ENCODE measurements at places on chromosomes 11 and 22.
A peak's percentile ranks its signal among the peaks of the same experiment; 100 is the strongest.

DNA sequence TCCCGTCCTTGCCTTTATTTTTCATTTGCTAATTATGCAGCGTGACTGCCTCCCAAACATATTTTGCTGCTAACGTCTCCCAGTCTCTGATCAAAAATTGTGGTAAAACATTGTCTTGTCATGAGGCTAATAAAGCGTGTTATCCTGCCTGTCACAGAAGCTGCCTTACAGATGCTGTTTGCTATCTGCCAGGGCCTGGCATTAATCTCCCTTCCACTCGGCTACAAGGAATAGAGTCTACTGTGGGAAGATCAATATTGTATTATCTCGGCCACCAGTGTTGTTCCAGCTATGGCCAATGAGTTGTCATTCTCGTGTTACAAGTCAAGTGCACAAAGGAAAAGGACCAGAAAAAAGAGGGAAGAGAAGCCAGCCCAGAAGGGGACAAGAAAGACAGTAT, 100.3 kb downstream of the SEZ6L start:
- DNase-seq, result no peak

DNA sequence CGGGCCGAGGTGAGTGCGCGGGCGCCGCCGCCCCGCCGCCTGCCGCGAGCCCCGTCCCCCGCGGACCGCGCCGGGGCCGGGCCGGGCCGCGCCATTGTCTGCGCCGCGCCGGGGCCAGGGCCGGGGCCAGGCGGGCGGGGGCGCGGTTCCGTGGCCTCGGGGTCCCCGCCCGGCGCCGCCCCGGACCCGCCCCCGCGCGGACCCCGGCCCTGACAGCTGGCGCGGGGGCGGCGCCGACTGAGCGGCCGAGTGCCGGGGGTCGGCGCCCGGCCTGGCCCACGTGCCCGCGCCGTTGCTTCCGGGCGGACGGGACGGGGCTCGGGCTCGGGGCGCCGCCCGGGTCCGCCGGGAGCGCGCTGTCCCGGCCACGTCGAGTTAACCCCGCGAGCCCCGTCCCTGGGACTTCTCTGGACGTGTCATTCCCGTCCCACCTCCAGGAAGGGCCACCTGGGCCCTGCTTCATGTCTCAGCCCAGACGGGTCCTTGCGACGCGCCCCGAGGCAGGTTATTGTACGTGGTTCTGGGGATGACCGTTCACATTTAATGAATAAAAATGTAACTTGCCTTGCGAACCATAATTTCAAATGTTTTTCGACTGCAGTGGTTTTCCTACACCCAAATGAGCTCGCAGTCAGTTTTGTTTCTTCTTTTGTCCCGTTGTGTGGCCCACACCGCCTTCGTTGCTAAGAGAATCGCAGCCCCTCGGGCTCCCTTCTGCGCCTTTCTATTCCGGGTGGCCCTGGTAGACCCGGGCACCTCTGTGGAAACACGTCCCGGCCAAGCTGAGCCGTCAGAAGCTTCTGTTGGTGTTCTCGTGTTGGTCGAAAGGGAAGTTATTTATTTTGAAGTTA, 562 bp downstream of the ZBED4 start:
- DNase-seq, result peak; percentile 34

DNA sequence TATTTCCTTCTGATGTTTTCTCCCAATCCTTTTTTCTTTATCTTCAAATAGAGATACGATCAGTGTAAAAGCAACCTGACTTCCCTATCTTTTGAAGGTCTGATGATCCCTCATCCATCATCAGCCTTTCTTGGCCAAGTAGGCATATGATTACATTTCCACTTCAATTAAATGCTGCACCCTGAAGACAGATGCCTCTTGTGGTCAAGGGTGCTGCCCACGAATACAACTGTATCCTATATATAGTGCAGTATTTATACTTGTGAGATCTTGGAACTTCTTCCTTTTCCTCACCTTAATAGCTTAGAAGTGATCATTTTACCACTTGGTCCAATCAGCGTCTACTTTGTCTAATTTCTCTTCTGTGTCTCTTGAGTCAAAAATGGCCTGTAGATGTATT, 9.3 kb upstream of the ZNRF3 start:
- no peak for DNase-seq

- no peak for DNase-seq
Measured at GRCh38 chr11:13101644-13102512, 92.8 kb downstream of the RASSF10 start.

- DNase-seq, result peak; percentile 61
Measured at GRCh38 chr11:65473278-65473860, 25.5 kb upstream of the MALAT1 start.
